ENCODE measurements at places on chromosomes 2 and 18.

GRCh38 chr18:62979176-62979575 lies 263.8 kb downstream of the PHLPP1 start:
- no peak for DNase-seq

- no peak for DNase-seq
Measured at GRCh38 chr2:38610851-38611801, 8.4 kb upstream of the HNRNPLL start.

DNA sequence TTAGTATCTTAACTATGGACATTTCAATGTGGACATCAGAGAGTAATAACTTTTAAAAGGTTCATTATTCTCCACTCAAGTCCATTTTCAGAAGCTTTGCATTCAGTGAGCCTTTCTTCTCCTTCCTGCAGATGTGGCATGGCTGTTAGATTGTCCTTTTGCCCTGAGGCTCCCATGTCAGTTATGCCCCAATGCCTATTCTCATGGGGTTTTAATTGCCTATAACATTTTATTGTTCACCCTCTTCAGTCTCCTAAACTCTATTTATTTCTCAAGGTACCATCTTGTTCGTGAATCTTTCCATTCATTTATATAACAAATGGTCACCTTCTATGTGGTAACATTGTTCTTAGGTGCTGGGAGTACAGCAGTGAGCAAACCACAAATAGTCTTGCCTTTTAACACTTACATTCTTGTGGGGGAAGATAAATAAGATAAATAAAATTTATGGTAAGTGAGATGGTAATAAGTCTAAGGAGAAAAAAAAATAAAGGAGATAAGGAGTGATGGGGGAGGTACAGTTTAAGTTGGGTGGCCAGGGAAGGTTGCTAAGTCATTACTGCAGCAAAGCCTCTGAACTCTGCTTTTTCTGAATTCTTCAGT lies 277.9 kb upstream of the SIX3 start:
- no peak for DNase-seq

DNA sequence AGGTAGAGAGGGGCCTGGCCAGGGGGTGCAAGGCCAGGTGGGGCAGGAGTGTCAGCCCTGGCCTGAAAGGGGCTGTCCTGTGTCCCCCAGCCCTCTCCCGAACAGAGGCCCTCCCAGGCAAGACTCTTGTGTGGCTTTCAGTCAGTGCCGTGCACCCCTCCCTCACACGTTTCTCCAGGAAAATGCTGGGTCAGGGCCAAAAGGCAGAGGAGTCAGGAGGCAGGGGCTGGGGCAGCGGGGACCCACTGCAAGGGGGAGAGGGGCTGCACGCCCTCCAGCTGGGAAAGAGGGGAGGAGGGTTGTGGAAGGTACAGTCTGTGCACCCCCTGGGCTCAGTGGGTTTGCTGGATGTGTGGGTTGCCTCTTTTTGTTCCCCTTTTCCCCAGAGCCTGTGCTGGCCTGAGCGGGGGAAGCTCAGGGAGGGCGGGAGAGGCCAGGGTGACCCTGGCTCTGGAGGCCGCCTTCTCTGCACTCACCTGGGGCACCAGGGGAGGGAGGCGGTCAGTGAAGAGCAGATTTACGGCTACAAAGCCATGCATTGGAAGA lies 4.1 kb downstream of the KCNF1 start:
- DNase-seq, result no peak

- no peak for DNase-seq
Measured at GRCh38 chr18:27198036-27198435, 12.9 kb upstream of the CHST9 start.

DNA sequence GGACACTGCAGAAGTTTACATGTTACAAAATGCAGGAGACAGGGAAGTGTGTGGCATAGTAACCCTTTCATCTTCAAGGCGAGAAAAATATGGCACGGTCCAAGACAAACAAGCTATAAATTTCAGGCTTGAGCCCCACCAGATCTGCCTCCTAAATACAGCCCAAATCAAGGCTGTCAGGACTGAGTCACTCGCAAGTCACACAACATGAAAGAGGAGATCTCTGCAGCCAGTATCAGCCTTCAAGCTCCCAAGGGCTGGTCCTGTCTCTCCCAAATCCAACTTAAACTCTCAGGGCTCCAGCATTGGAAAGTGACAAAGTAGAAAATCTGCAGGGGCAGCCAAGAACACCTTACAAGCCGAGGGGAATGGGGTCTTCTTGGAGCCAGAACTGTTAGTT lies 106.3 kb upstream of the GATA6 start:
- DNase-seq, result no peak

GRCh38 chr18:78393086-78393862 lies 586.3 kb upstream of the SALL3 start:
- DNase-seq, result no peak

DNA sequence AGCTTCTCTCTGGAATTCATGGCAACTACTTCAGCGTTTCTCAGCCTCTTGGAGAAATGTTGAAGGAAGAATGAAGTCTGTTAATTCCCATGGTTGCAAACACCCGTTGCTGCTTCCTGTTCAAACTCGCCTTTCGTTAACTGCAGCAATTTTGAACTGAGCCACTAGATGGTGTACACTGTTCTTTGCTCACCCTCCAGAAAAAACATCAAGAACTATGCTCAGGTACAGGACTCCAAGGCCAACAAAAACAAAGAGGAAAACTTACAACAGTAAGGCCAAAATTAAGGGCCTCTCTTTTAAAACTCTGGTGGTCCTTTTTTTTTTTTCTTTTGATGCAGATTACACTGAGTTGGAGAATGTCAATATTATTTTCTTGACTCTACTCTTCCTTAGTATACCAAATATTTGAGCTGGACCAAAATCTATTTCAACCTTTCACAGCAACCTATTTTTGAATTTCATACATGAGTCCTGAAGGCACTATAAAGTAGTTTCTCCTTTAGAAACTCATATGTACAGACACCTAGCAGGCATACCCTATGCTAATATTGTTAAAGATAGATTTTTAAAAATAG lies 58.2 kb downstream of the KLHL14 start:
- DNase-seq, result no peak

- DNase-seq, result no peak
Measured at GRCh38 chr2:82795446-82795845, 1663.6 kb downstream of the SUCLG1 start.

- no peak for DNase-seq
Measured at GRCh38 chr18:70382017-70382416, 93.2 kb downstream of the SOCS6 start.

DNA sequence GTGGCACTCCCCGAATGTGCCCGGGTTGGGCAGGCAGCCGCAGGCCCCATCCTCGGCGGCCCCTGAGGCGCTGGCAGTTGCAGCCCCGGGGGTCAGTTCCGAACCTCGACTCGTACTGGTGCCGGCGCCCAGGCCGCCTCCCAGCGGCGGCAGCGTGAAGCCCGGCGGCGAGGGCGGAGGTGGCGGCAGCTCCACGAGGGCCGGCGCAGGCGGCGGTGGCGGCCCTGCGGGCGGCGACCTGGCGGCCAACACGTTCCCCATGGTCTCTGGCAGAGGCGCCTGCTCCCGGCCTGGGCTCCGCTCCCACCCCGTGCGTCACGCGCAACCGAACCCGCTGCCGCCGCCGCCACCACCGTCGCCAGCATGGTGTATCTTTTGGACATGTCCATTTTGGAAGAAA lies 196.3 kb downstream of the CCDC74A start:
- DNase-seq, result no peak

DNA sequence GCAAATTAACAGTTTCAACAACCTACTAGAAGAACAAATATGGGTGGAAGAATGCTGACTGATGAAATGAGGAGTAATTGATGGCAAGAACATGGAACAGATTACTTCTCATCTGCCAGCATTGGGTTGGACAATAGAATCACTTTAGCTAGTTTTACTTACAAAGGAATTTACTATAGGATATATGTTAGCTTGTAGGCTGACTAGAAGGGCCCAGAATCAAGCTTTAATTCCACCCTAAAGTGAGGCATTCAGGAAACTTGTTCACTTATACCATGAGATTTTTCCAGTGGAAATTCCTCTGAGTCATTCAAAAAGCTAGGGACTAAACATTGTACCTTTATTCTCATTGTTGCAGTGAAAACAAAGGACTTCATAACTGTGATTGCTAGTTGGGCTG lies 5.0 kb upstream of the ZSWIM2 start:
- DNase-seq, result no peak

- DNase-seq, result no peak
Measured at GRCh38 chr2:207483477-207483876, 46.3 kb upstream of the CREB1 start.

- no peak for DNase-seq
Measured at GRCh38 chr2:195561116-195561921, 95.7 kb upstream of the SLC39A10 start.

DNA sequence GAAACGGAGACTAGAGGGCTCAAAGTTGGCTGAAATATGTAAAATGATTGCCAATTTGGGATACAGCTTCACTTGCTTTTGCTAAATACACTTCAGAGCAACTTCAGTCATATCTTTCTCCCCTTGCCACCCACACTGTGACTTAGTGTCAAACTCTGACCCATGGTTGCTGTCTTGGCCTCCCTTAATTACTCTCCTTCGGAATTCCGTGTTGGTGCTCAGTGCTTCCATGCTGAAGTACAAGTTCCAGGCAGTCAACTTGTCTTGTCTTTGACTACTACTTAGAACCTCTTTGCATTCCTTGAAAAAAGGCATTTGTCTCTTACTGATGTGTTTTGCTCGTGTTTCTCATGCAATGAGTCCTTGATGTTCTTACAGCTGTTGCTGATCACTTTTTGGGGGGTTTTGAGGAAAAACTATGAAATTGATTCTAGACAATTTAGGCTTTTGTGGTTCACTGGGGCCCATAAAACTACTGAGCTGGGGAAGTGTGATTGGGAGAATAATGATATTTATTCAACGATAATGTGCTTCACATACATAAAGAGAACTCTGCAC lies 146.0 kb downstream of the UBE2E3 start:
- no peak for DNase-seq

- DNase-seq, result peak; percentile 93
Measured at GRCh38 chr2:44167908-44168680, 581 bp upstream of the PPM1B start.

DNA sequence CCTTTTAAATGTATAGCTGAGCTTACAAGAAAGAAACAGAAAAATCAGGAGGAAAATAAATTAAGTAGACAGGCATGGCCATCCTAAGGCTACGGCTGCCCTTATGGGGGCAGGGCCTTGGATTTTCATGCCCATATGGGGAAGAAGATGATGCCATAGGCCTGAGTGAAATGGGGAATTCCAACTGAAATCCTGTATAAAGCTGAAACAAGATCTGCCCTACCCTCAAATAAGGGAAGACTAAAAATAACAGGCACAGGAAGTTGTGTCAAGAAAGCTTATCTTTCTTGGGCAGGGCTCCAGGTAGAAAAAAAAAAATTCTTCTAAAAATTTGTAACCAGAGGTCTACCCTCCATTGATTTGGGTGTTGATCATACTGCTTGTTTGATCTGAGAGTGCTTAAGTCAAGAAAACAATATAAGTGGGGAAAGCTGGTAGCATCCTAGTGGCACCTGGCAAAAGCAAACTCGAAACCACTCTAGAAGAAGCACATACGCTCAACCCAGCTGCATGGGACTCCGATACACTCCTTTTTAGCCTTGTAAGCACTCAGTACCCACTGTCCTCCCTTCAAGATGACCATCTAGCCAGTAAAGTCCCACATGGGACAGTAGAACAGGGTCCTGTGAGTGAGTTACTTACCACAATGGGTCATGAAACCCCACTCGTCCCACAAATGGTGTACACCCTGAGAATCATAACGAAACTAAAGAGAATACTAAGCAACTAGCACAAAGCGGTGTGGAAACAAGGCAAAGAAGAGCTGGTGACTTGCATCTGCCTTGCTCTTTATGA lies 22.3 kb downstream of the DNAH7 start:
- no peak for DNase-seq

DNA sequence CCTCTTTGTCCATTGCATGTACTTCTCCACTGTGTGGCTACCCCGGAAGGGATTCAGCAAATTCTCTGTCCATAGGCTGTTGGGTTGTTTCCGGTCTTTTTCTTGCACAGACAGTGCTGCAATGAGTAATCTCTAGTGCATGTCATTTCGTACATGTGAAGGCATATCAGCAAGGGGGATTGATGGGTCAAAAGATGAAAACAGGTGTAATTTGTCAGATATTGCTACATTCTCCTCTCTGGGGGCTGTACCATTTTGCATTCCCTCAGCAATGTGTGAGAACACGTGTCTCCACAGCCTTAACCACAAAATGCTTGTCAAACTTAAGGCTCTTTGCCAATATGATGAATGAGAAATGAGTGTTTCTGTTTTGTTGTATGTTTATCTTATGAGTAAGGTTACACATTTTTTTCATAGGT lies 60.5 kb downstream of the KLHL29 start:
- DNase-seq, result no peak

GRCh38 chr2:159849160-159849813 lies 51.3 kb upstream of the CD302 start:
- no peak for DNase-seq

DNA sequence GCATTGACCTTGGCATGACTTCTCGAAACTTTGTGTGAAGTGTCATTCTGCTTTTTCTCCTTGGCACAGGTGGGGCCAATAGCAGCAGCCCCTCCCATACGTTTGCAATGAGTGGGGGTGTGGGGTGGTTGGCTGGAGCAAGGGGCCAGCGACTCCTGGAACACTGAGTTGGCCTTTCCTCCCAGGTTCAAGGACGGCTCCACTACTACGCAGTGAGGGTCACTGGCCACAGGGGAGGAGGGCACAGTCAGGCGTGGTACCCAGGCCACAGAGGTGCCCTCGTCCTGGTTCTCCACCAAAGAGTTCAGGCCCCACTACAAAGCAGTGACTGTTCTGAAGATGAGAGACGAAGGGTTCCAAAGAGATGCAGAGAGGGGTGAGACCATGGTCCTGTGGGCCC lies 70.6 kb upstream of the OTOS start:
- DNase-seq, result no peak

- no peak for DNase-seq
Measured at GRCh38 chr2:9256570-9257043, 50.0 kb downstream of the ASAP2 start.

DNA sequence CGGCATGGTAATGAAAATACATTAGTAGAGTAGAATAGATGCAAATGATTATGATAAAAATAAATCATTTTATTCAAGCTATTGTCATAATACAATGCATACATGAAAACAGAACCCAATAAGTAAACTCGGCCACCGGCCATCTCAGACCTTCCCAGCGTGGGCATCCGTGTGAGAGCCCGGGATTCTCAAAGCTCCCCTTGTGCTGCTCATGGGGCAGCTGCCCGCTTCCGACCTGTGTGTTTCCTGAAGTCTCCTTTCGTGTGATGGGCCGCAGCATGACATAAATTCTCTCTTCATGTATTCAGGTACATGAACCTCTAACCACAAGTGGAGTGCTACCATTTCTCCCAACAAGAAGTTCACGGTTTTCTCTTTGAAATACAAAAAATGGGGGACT lies 13.5 kb upstream of the CNDP2 start:
- DNase-seq, result no peak
